NCI-H1436 (cell line): ENCODE measurements at places on chromosomes 7 and 10.

DNA sequence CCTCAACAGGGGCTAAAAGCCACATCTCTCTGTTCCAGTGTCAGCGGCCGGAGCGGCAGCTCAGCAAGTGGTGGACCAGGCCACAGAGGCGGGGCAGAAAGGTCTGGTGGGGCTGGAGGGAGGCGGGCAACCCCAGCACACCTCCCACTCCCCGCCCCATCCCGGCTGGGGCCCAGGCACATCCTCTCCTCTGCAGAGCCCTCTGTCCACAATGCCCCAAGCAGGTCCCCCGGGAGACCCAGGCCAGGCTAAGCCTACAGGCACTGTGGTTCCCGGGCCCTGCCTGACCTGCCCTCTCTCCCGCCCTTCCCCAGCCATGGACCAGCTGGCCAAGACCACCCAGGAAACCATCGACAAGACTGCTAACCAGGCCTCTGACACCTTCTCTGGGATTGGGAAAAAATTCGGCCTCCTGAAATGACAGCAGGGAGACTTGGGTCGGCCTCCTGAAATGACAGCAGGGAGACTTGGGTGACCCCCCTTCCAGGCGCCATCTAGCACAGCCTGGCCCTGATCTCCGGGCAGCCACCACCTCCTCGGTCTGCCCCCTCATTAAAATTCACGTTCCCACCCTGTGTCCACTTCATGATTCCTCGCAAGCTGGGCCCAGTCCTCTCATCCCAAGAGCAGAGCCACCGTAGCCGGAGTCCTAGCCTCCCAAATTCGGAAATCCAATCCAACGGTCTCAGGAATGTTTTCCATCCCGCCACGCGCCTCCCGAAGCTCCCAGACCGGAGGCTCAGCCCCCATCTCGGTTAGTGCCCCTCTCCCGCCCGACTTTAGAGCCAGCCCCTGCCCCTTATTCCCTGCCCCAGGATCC is 2.1 kb downstream of the ADIRF start:
- no peak for DNase-seq

- no peak for DNase-seq
Observed at GRCh38 chr7:70808876-70809275, 323.1 kb upstream of the GALNT17 start.

DNA sequence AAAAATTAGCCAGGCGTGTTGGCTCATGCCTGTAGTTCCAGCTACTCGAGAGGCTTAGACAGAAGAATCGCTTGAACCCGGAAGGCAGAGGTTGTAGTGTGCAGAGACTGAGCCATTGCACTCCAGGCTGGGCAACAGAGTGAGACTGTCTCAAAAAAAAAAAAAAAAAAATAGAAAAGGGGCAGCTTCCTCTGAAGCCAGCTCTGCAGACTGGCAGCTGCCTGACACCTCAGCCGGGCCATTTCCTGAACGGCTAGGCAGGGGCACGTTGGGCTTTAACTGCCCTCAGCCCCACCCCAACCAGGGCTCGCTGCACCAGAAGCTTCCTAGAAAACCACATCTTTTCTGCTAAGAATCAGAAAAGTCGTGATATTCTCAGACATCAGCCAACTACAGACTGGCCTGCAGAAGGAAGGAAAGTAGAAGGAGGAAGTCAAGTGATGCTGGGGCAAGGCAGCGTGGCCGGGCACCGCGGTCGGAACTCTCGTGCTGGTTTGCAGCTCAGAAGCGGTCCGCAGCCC is 38.0 kb downstream of the PRKAG2 start:
- DNase-seq = no peak

- no peak for DNase-seq
Observed at GRCh38 chr10:34886906-34887642, 72.0 kb upstream of the PARD3 start.

DNA sequence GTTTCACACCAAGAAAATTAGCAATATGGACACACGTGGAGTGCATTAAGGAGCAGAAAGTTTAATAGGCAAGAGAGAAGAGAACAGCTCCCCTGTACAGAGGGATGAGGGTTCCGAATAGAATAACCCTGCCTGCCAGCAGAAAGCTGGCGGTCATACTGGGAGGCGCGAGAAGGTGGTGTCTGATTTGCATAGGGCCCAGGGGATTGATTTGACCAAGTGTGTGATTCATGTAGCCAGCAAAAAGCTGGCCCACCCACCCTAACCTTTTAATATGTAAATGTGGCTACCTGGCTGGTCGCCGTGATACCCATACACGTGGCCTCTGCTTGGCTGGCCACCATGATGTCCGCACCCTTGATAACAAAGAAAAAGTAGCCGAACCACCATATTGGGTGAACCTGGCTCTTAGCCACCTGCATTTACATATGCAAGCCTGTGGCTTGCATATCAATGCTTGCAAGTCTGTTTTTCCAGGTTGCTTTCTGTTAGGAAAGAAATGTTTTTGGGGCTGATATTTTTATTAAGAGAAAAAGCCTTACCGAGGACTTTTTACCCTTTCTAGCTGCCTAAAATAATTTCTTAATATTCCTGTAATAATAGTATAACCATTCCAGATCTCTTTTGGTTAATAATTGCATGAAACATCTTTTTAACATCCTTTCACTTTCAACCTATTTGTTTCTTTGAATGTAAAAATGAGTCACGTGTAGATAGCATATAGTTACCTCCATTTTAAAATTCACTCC is 20.5 kb upstream of the VWDE start:
- no peak for DNase-seq

GRCh38 chr7:29275493-29275892 is 80.9 kb downstream of the CHN2 start:
- DNase-seq = no peak

DNA sequence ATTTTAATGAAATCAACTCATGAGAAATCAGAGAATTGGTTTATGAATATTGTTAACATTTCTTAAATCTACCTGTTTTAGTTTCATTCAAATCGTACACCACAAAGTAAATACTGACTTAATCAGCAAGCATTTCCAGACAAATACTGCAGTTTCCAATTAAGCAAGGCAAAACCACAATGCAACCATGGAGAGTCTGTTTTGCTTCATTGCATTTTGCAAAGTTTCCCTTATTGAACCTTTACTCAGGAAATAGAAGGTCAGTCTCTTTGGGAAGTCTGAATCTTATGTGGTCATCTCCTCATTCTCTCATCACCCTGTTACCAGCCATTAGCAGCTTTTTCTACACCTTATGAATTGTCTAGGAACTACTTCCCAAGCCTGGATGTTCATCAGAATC is 400.5 kb downstream of the IPMK start:
- DNase-seq = no peak
